ENCODE measurements at places on chromosomes 3 and 15.

DNA sequence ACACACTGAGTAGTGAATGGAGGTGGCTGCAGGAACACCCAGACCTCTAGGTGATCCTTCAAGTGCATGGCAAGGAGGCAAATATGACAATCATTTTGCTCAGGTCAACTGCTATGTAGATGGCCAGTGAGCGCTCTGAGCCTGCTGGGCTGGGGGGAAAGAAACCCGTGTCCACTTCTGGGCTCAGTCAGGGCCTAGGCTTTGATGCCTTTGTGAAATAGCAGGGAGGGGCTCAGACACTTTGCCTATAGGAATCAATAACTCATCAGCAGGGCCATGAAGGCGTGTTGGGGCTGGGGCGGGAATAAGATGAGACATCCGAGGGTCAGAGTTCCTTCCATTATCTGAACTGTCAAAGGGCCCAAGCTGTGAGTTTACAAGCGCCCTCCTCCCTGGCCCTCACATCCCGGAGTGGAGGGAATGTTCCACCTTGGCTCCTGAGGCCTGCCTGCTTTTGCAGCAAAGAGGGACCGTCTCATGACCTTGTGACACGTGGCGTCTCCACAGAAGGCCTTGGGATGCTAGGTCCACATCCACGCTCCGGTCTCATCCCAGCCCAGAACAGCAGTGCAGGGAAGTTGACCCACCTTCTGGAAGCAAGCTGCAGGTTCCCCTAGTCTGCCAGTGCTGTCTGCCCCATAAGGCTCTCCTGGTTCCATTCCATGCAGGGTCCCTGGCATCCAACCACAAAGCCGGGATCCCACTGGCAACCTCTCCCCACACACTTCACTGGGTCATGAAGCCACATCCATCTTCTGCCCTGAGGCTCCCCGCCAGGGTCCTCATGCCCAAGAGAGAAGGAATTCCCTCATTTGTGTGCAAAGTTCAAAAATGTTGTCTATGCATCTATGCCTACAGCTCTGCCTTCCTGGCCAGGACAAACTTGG is 78.4 kb downstream of the CHSY1 start:
- DNase-seq, result no peak

- DNase-seq, result no peak
Measured at GRCh38 chr15:67137319-67137718, 71.9 kb downstream of the SMAD3 start.

GRCh38 chr15:65346856-65347598 is 30.8 kb downstream of the IGDCC3 start:
- DNase-seq, result no peak

GRCh38 chr3:163490119-163490518 is 1588.2 kb downstream of the SI start:
- no peak for DNase-seq

DNA sequence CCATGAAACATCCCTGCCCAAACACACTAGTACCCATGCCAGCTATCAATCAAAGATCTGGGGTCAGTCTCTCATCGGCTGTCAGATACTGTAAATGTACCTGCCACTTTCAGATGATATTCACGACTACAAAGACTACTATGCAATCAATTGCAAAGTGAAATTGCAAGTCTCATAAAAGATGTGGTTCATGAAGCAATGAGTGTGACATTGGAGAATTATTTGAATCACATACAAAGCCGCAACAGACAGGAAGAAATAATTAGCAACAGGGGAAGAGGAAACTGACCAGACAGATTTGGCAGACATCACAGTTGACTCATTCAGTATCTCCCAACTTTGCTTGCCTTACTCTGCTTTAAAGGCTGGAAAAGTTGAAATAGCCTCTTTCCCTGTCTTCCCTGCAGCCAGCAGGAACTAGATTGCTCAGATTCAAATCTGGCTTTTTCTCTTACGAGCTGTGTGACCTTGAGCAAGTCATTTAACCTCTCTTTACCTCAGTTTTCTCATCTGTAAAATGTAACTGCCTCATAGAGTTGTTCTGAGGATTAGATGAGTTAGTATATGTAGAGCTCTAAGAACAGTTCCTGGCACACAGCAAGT is 95.7 kb upstream of the C3orf80 start:
- no peak for DNase-seq

DNA sequence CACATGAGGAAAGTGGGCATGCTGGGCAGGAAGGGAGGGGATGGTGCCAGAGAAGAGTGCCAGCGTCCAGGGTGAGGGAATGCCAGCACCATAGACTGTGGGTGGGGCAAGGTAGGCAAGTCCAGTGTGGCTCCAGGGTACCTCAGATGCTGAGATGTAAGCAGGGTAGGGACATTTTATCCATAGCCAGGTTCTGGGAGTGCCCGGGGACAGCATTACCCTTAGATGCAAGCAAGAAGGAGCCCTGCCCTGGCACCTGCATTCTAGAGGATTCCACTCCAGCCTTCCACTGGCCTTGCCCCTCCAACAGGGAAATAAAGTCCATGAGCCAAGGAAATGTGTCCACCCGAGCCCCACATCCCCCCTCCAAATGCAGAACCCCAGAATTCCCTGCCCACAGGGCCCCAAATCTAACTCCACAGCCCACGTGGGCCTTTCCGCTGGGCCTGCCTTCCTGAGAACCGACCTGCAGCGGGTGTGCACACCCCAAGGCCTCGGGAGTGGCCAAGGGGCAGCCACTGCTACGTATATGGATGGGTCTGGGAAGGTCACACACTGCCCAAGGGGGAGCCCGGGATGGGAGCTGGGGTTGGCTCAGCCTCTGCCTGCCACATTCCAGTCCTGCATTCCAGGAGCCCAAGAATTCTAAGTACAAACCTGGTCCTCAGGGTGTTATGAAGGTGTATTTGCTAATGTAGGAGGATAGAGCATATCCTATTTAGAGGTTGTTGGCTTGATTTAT is 20.3 kb upstream of the CYP11A1 start:
- no peak for DNase-seq

DNA sequence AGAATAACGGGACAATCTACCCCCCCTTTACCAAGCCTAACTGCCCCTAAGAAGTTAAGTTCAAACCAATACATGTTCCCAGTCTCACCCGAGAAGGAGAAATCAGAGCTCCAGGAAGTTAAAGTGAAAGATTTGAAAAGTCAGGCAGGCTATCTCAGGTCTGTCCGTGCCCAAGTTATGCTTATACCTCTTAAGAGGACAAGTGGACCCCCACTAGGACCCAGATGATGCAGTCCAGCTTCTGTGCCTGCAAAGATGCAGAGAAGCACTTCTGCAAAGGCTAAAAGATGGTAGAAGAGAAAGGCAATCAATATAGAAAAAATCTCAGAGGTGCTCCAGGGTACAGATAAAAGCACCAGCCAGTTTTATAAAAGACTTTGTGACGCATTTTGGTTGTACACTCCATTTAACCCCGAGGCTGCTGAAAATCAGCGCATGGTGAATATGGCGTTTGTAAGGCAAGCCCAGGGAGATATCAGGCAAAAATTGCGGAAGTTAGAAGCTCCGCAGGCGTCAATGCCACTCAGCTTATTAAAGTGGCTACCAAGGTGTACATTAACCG is 9.8 kb upstream of the SLC9C1 start:
- DNase-seq, result no peak

DNA sequence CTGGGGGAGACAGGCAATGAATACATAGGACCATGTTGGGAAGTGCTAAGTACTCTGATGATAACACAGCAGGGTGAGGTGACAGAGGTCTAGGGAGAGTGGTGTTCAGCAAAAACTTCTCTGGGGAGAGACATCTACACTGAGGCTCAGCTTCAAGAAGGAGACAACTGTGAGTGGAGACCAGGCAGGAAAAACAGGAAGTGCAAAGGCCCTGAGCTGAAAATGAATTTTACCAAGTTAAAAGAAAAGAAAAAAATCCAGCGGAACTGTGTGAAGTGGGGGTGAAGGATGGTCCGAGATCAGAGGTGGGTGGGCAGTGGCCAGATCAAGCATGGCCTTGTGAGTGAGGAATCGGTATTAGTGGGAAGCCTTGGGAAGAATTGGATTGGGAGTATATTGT is 110.1 kb upstream of the CLSTN2 start:
- DNase-seq, result no peak

- no peak for DNase-seq
Measured at GRCh38 chr3:55090746-55091145, 162.9 kb upstream of the LRTM1 start.

GRCh38 chr15:81297147-81297572 is 26.8 kb downstream of the STARD5 start:
- no peak for DNase-seq

GRCh38 chr3:111311709-111312235 is 230.2 kb upstream of the CD96 start:
- DNase-seq, result no peak

DNA sequence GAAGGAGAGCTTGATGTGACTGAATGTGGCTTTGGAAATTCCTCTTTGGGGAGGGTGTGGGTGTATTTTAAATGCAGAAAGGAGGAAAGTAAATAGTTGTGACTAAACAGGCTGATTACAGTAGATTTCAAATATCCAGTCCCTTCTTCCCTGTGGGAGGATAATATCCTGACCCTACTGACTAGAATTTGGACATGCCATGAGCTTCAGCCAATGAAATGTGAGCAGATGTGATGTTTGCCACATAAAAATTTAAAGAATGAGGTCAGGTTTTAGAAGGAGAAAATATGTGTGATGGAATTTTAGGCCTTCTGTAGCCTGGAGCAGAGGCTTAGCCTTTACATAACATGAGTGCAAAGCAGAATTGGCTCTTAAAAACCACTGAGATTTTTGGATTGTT is 1218.9 kb downstream of the ROBO2 start:
- DNase-seq, result no peak
